ENCODE measurements at places on chromosomes 2 and 18. TPM values are rescaled to one million over a fixed set of nuclear protein-coding genes. Genes with fewer than 3 reads are reported as not detected.

Gene MAP3K19
- total RNA-seq = not detected

Gene XIRP2
- 0.16 TPM for total RNA-seq

Gene PRKAG3
- total RNA-seq = not detected

Gene ABCA12
- not detected for total RNA-seq

Gene MOCOS
- 0.16 TPM for total RNA-seq

Gene CXCR4
- total RNA-seq = 741 TPM

Gene CCDC141
- 2.0 TPM for total RNA-seq

Gene CFAP53
- 0.24 TPM for total RNA-seq

Gene MATN3
- not detected for total RNA-seq

Gene PRSS56
- total RNA-seq = not detected

Gene RGPD3
- total RNA-seq = 0.32 TPM

Gene FHOD3
- not detected for total RNA-seq

GRCh38 chr2:86233436-86233835 is 34.2 kb downstream of the MRPL35 start:
- no peaks in the 10 kb centered on the region for H3K36me3 ChIP-seq
- H3K4me1 ChIP-seq = no peaks in the 10 kb centered on the region
- H3K27ac ChIP-seq = no peak overlapping the region
- H3K27me3 ChIP-seq = no peaks in the 10 kb centered on the region
- H3K4me3 ChIP-seq = no peak overlapping the region
- DNase-seq = no peak

DNA sequence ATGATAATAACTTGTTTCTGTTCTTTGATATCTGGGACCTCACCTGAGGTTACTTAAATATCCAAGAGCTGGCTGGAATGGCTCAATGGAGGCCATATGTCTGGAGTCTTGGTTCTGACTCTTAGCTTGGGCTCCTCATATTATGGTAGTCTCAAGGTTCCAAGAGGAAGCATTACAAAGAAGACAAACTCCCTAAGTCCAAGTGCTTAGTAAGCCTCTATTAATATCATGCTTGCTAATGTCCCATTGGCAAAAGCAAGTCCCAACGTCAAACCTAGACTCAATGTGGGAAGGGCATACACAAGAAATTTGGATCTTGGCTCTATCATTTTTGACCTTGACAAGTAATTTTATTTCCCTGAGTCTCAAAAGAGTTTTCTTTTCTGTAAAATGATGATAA is 49.2 kb upstream of the SPOPL start:
- no peak overlapping the region for H3K4me3 ChIP-seq
- H3K27me3 ChIP-seq = no peaks in the 10 kb centered on the region
- no peaks in the 10 kb centered on the region for H3K36me3 ChIP-seq
- no peaks in the 10 kb centered on the region for H3K4me1 ChIP-seq

DNA sequence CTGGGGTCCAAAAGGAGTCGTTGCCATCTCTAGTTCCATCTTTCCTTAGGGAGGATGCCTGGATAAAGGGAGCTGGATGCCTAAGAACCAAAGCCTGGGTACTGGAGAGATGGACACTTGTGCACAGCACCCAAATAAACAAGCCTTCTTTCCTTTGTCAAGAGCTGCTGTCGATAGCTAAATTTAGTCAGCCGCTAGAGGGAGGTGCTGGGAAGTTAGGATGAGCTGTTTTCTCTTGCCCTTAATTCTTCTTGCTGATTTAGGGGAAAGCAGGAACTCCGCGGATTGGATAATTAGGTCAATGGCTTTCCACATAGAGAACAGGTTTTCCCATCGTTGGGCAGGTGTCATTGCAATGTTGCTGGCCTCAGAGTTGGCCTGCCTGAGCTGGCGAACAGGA is 30.9 kb upstream of the SERPINB12 start:
- no peak overlapping the region for H3K4me3 ChIP-seq
- H3K36me3 ChIP-seq = no peaks in the 10 kb centered on the region

DNA sequence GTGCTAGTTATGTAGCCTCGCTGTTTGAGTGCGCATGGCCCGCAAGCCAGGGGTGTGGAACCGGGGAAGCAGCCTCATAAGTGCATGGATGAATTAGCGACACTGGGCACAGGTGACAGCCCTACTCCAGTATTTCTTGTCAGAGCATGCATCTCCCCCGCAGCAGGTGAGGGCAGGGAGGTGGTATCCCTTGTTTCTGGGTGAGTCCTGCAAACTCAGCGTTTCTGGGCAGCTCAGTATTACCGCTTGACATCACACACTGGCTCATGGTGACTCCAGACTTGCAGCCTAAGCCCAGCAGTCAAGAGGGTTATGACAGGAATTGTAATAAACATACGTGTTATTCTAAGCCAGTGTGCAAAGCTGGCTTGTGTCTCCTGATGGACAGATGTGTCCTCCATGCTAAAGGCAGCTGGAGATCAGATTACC is 2.5 kb downstream of the CABLES1 start:
- H3K36me3 ChIP-seq = no peaks in the 10 kb centered on the region
- peaks cover 26% of the 10 kb centered on the region for H3K27me3 ChIP-seq
- peaks cover 44% of the 10 kb centered on the region for H3K4me1 ChIP-seq
- H3K4me3 ChIP-seq = no peak overlapping the region

DNA sequence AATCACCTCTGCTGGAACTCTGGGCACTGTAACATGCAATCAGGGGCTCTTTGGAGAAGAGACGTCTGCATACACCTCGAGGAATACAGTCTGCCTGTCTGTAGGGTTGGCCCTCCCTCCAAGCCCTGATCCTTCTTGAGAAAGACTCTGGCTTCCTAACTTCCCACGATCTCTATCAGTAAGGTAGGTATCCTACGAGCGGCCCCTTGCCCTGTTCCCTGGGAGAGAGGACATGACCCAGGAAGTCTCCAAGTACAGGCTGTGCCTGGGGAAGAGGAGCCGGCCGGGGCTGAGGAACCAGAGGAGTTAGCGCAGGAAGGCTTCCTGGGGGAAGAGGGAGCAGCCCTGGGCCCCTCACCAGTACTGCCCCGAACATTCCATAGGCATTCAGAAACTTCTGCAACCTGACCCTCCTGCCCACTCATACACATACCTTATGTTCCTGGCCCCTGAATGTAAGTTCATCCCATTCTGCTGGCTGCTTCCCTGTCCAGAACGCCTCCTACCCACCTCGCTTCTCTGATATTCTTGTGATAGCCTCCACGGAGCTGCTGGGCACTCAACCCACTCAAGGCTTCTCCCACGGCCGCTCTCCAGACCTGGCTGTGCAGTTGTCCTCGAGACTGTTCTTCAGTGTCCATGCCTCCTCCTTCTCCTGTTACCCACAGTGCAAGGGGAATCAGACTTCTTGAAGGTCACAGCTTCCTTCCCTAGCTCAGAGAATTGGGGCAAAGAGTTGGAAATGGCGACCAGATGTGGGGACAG is 116.1 kb downstream of the CYP26B1 start:
- no peak overlapping the region for H3K27ac ChIP-seq
- H3K4me3 ChIP-seq = no peak overlapping the region
- no peaks in the 10 kb centered on the region for H3K4me1 ChIP-seq
- no peak for DNase-seq

GRCh38 chr18:44090453-44090852 is 590.2 kb upstream of the SETBP1 start:
- no peaks in the 10 kb centered on the region for H3K27me3 ChIP-seq
- H3K36me3 ChIP-seq = no peaks in the 10 kb centered on the region
- H3K4me1 ChIP-seq = no peaks in the 10 kb centered on the region
- no peak overlapping the region for H3K27ac ChIP-seq

DNA sequence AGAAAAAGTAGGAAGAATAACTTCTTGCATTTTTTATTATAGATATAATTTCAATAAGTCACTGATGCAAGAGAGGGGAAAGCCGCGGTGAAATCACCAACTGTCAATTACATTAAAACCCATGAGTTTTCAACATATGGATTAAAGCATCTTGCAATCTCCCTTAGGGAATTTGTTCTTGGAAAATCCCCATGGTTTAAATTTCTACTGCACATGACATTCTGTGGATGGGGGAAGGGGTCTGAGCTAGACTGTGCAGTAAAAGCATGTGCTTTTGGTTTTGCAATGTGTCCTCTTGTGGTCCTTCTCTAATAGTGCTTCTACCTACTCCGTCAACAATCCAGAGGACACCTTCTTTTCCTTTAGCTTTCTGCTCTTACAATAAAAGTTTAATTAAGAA is 894.0 kb downstream of the DCDC2C start:
- no peaks in the 10 kb centered on the region for H3K27me3 ChIP-seq
- no peak for DNase-seq
- H3K4me3 ChIP-seq = no peak overlapping the region

- H3K36me3 ChIP-seq = no peaks in the 10 kb centered on the region
- no peaks in the 10 kb centered on the region for H3K4me1 ChIP-seq
- no peak overlapping the region for H3K27ac ChIP-seq
- no peak overlapping the region for H3K4me3 ChIP-seq
- DNase-seq = no peak
Observed at GRCh38 chr2:132268977-132269523, 107.3 kb upstream of the ANKRD30BL start.

GRCh38 chr2:95349568-95350322 is 52.6 kb downstream of the KCNIP3 start:
- H3K4me3 ChIP-seq = no peak overlapping the region
- no peaks in the 10 kb centered on the region for H3K36me3 ChIP-seq
- DNase-seq = no peak

DNA sequence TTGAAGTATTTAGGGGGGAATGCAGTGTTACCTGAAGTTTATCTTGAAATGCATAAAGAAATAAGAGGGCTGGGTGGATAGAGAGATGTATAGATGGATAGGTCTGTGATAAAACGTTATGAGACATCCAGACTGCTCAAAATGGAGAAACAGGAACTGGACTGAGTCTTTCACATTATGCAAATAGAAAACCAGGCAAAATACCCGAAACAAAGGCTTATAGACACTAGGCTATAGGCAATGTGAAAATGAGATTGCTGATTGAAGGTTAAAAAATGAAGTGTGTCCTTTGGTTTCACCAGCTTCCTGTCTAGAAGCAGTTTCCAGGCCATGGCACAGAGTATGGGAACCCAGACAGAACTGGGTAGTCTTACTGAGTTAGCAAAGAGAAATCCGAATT is 24.9 kb upstream of the SLC3A1 start:
- H3K27me3 ChIP-seq = no peaks in the 10 kb centered on the region
- no peak for DNase-seq
- H3K36me3 ChIP-seq = no peaks in the 10 kb centered on the region
- H3K4me1 ChIP-seq = no peaks in the 10 kb centered on the region

DNA sequence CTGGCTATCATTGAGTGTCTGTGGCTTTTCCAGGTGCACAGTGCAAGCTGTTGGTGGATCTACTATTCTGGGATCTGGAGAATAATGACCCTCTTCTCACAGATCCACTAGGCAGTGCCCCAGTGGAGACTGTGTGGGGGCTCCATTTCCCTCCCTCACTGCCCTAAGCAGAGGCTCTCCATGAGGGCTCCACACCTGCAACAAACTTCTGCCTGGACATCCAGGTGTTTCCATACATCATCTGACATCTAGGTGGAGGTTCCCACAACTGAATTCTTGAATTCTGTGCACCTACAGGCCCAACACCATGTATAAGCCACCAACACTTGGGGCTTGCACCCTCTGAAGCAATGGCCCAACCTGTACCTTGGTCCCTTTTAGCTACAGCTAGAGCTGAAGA is 775.4 kb upstream of the CDH2 start:
- no peak overlapping the region for H3K4me3 ChIP-seq
- no peaks in the 10 kb centered on the region for H3K4me1 ChIP-seq
- no peak for DNase-seq
- H3K27ac ChIP-seq = no peak overlapping the region

GRCh38 chr2:40103163-40103562 is 324.1 kb upstream of the THUMPD2 start:
- no peak for DNase-seq
- H3K4me3 ChIP-seq = no peak overlapping the region
- no peak overlapping the region for H3K27ac ChIP-seq
- H3K4me1 ChIP-seq = no peaks in the 10 kb centered on the region
- no peaks in the 10 kb centered on the region for H3K27me3 ChIP-seq
- no peaks in the 10 kb centered on the region for H3K36me3 ChIP-seq

- no peaks in the 10 kb centered on the region for H3K27me3 ChIP-seq
- H3K4me3 ChIP-seq = no peak overlapping the region
- DNase-seq = no peak
Observed at GRCh38 chr2:24121469-24121868, 1.7 kb downstream of the PFN4 start.

DNA sequence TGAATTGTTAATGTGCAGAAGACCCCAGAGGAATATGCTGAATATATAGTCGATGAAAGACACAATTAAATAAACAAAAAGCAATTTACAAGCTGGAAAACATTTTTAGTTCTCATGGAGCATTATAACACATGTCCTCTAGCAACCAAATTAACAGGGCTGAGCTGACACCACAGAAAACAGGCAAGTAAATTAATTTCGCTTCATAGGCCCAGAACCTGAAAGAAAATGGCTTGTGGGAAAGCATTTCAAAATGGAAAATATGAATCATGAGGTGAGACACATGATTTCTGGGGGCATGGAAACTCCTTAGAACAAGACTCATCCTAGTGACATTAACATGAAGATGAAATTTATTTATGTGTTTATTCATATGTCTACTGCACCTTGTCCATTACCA is 25.0 kb upstream of the RNF152 start:
- H3K27me3 ChIP-seq = no peaks in the 10 kb centered on the region
- no peaks in the 10 kb centered on the region for H3K4me1 ChIP-seq
- H3K4me3 ChIP-seq = no peak overlapping the region
- no peak for DNase-seq
- no peak overlapping the region for H3K27ac ChIP-seq
- no peaks in the 10 kb centered on the region for H3K36me3 ChIP-seq

DNA sequence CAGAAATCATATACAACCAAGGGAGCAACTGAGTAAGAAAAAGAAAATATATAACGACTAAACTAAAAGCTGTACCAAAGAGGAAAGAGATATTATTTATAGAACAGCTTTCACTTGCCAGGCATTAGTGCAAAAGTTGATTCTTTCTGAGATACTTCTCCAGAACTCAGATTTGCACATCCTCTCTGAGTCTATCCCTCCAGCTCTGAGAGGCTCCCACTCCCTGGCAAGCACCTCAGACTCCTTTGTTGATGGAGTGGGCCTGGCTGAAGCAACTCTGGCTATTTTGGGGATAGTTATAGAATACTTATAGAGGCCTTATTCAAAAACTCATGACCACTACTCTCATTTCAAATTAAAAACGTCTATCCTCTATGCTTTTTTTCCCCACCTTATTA is 501.6 kb upstream of the TNP1 start:
- no peak overlapping the region for H3K27ac ChIP-seq
- no peaks in the 10 kb centered on the region for H3K27me3 ChIP-seq
- no peak overlapping the region for H3K4me3 ChIP-seq
- H3K36me3 ChIP-seq = no peaks in the 10 kb centered on the region

GRCh38 chr18:22088996-22089640 is 80.3 kb upstream of the GATA6 start:
- H3K27me3 ChIP-seq = no peaks in the 10 kb centered on the region
- no peak overlapping the region for H3K4me3 ChIP-seq
- H3K36me3 ChIP-seq = no peaks in the 10 kb centered on the region

DNA sequence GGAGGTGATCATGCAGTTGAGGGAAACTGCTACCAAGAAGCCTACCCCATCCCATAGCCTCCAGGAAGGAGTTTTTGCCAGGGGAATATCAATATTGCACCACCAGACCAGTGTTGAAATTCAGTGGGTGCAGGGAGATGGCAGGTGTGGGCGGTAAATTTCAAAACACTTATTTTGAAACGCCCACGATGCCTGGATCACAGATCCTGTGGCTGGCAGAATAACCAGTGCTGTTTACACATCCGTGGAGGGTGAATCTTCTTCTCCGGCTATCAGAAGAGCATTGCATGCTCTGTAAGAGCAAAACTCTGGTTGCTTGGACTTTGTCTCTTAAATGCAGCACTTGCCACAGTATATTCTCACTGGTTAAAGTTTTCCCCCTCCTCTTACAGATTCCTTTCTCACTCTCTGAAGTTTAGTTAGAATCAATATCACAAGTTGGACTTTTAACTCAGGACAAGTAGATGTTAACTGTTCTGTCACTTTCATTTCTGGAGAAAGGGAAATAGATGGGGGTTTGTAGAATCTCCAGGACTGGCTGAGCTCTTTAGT is 70.5 kb upstream of the ZCCHC2 start:
- no peak for DNase-seq
- no peaks in the 10 kb centered on the region for H3K27me3 ChIP-seq
- no peaks in the 10 kb centered on the region for H3K36me3 ChIP-seq
- H3K27ac ChIP-seq = no peak overlapping the region
- H3K4me3 ChIP-seq = no peak overlapping the region
